ENCODE measurements at places on chromosomes 7 and 10. TPM values are rescaled to one million over a fixed set of nuclear protein-coding genes. Genes with fewer than 3 reads are reported as not detected.

GRCh38 chr10:11560076-11560709 is 51.3 kb downstream of the USP6NL start:
- no peak for DNase-seq

DNA sequence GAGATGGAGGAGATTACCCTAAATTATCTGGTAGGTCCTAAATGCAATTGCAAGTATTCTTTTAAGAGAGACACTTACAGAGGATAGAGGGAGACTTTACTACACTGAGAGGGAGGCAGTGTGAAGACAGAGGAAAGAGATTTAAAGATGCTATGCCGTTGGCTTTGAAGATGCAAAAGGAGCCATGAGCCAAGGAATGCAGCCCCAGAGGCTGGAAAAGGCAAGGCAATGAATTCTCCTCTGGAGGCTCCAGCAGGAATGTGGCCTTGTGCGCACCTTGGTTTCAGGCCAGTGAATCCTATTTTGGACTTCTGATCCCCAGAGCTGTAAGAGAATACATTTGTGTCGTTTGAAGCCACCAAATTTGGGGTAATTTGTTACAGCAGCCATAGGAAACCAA is 118.6 kb downstream of the PLXNA4 start:
- no peak for DNase-seq

- DNase-seq: no peak
Observed at GRCh38 chr10:55232553-55232952, 431.5 kb upstream of the PCDH15 start.

- no peak for DNase-seq
Observed at GRCh38 chr7:33720870-33721269, 184.5 kb upstream of the BMPER start.

DNA sequence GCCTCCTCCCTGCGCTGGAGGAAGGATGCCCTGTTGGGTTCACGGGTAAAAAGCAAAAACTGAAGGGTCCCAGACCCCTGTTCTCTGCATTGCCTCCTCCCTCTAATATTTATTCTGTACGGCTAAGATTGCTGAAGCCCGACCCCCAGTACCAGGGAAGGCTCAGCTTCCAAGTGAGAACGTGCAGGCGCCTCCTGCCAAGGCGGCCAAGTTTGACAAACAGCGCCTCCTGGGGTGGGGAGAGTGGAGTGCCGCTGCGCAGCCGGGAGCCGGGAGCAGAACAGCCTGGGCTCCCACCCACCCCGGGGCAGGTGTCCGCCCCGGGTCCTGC is 4.7 kb upstream of the EBF3 start:
- DNase-seq: peak; percentile 73

DNA sequence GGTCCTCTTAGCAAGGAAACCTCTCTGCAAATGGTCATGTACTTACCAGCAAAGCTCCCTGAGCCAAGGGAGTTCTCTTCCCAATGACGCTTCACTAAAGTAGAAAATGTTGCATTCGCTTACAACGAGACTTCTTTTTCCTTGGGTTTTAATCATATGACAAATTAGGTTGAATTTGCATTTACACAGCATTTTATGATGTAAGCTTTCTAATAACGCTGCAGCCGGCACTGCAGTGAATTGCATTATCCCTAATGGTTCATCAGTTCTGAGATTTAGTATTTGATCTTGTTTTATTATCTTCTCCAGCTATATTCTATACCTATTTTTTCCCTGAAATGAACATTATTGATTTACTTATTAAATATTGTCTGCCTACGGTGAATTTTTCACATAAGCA is 339.3 kb upstream of the PFKP start:
- no peak for DNase-seq

GOLGA7B gene
- 1.1 TPM for total RNA-seq

DNA sequence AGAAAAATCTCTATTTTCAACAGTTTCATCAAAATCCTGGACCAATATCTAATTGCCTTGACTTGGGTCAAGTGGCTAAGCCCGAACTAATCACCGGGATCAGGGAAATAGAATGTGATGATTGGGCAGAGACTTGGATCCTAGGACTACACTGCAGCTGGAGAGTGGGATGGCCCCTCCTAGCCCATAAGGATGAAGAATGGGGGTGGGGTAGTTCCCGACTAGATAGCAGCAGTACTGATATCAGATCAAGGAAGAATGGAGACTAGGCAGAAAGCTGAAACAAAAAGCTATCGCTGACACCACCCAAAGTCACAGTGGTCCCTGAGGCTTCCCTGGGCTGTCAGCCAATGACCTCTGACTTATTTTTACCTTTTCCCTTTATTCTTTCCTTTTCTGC is 160.4 kb upstream of the PHYHIPL start:
- no peak for DNase-seq

NME8 gene
- 1.7 TPM for total RNA-seq

EIF3A gene
- total RNA-seq: 97.0 TPM

- no peak for DNase-seq
Observed at GRCh38 chr10:24177636-24178035, 31.3 kb upstream of the KIAA1217 start.

DNA sequence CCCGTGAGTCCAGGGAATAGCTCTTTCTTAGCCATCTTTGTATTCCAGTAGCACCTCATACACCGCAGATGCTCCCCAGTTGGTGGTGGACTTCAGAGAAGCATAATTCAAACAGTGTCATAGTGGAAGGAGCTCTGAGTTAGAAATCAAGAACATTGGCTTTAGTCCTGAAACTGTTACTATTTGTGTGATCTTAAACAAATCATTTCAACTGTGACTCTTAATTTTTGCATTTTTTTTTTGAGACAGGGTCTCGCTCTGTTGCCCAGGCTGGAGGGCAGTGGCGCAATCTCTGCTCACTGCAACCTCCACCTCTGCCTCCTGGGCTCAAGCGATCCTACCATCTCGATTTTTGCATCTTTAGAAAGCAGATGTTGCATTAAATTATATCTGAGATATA is 1.8 kb downstream of the BPGM start:
- DNase-seq: no peak

NOS3 gene
- total RNA-seq: 36.6 TPM

DNA sequence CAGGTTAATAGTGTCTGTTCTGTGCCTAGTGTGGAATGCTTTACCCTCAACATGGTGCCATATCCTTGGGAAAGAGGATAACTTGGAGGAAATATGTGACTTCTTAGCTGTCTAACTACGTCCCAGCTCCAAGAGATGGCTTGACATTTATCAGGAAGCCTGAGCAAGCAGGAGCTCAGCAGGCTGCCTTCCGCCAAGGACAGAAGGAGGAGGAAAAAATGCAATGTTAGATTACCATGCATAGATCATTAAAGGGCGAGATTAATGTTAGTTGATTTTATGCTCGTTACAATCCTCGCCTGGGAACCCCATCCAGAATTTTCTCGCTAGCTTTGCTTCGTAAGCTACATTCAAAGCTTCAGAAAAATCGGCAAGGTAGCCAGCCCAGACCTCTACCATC is 97.8 kb downstream of the GFRA1 start:
- no peak for DNase-seq

GRCh38 chr10:10385831-10386230 is 631.8 kb upstream of the CELF2 start:
- no peak for DNase-seq

DNA sequence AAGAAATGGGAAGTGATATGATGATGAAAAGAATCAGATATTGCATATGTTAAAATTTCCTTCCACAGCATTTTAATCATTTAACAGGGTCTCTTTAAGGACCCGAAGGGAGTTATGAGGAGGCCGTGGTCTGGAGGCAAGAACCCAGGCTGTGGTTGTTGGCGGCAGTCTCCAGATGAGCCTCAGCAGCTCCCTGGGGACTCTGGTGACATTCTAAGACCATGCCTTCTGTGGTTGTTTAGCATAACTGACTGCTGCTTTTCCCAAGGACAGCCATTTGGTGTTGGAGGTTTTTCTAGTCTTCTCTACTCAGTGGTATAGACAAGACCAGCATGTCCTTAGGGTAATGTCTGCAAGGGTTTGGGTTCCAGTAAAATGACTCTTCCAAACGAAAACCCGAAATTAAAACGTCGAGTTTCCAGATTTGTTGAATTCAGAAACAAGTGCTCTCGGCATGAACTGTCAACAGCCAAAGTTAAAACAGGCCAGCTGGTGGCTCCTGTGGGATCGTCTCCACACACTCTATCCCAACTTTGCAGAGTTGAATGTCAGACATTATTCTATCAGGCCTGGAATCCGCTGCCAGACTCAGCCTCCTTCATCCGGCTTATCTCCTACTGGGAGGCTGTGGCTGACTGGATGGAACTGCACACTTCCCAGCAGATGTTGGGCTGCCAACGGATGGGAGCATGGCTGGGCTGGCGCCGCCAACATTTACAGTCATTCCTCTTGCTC is 183.1 kb downstream of the TAX1BP1 start:
- no peak for DNase-seq

DNA sequence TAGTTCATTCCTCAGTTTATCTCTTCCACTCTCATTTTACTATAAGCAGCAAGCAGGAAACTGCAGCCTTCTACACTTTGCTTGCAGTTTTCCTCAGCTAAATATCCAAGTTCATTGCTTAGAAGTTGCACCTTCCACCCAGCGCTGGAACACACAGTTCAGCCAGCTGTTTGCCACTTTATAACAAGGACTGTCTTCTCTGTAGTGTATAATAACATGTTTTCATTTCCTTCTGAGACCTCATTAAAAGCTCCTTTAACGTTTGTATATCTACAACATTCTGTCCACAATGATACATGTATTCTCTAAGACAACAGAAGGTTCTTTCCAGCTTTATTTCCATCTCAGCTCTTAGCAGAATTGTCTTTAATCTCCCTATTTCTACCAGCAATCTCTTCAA is 74.1 kb downstream of the GNAI1 start:
- peak; percentile 28 for DNase-seq

DNA sequence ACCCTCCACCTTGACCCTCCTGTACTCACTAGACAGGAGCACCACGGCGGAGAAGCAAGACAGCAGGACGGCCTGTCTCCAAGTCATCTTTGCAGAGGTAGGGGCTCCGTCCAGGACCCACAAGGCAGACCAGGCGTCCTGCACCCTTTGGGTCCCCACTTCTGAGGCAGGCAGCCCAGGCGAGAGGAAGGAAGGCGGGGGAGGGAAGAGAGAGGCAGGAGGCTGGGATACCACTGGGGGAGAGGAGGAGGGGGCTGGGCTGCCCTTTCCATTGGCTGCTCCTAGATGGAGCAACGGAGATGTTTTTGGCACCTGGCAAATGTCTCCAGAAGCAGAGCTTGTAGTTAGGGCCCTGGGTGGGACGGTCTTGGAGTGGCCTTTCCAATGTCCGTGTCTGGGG is at the start of gene UCMA:
Gene UCMA (minus strand): TSS at position 203 of the 400 bp plus-strand sequence. CDS start 116 bp downstream, at position 87.
- DNase-seq: no peak

GHRHR gene
- total RNA-seq: 3.6 TPM

CRTAC1 gene
- total RNA-seq: 12.2 TPM

KNDC1 gene
- 13.3 TPM for total RNA-seq

CFAP58 gene
- total RNA-seq: 14.6 TPM

DNA sequence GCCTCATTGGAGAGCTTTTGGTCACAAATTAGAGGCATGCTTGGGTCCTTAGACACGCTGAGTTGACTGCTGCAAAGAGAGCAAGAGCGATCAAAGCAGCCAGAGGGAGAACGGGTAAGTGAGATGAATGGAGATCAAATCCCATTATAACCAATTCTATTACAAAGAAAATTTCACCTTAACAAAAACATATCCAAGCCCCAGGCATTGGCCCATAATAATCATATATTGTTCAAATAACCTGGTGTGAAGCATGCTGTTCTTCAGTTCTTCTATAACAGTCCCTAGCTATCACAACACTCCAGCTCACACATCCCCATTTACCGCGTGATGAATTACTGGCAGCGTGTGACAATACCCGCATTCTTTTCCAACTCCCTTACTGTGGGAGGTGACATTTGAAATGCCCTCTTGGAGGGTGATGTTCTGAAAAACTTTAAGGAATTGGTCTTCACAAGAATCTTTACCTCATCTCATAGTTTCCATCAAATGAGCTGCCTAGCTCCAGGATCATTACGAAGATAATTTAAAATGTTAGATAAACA is 156.1 kb upstream of the PLXNA4 start:
- DNase-seq: no peak

DNA sequence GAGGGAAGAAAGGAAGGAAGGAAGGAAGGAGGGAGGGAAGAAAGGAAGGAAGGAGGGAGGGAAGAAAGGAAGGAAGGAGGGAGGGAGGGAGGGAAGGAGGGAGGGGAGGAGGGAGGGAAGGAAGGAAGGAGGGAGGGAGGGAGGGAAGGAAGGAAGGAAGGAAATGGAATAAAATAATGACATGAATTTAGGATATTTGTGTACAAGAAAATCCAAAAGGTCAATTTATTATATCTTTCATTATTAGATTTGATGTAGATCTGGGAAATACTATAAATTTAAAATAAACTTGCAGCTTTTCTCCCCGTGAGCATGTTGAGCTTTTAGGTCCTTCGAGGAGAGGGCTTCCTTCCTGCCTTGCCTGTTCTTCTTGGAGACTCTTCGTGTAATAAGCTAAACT is 398.6 kb upstream of the NRP1 start:
- no peak for DNase-seq

SH2B2 gene
- total RNA-seq: 22.8 TPM

DNA sequence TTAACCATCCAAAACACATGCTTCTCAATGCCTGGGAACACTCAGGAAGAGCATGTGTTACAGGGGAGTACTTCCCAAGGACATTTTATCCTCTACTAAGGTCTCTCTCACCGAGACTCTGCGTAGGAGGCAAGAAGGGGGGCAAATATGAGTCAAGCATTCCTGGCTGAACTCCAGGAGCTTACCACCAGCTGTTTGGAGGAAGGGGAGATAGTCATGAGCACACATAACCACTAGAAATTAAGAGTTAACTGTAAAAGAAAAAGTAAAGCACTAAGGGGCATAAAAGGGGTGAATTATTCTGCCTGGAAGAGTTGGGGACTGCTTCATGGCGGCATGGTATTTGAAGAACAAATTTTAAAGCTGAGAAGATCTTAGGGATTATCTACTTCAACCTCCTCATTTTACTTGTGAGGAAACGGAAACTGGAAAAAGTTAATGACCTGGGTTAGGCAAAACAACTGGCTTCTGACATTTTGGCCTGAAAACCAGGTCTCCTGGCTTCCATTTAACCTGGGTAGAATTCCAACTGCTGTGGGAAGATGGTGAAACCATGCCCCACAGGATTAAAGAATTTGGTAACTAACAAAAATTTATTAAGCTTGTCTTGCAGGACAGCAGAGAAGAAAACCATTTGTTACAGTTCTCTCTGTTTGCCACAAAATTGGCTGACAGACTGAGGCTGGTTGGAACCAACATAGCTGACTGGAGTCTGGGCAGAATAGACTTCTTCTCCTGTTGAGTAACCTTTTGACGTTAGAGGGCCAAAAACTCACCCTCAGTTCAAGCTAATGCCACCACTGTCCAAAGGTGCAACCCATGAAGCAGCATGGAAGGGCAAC is 85.5 kb downstream of the SLC25A13 start:
- peak; percentile 58 for DNase-seq

- no peak for DNase-seq
Observed at GRCh38 chr7:143248761-143249354, 14.4 kb upstream of the GSTK1 start.

DNA sequence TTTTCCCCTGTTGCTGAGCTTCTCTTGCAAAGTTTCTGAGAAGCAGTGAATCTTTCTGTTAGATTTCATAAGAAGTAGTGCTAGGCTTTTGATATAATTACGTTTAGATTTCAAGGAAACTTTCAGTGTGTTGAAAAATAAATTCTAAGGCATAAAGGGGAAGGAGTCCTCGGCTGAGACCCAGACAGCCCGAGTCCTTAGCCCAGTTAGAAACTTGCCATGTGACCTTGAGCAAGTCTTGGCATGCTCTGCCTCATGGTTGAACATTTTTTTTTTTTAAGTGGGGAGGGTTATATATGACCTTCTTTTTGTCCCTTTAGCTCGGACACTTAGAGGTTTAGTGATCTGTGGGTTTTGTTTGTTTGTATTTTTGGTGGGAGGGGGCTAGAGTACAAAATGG is 117.5 kb downstream of the TCF7L2 start:
- DNase-seq: no peak

ASAH2 gene
- total RNA-seq: 5.6 TPM

- peak; percentile 11 for DNase-seq
Observed at GRCh38 chr7:158252837-158253669, 334.6 kb downstream of the PTPRN2 start.

PNLIPRP3 gene
- total RNA-seq: not detected

Data from testis (tissue), 5 donors.